Activated T-cell treated with anti-CD3 and anti-CD28 coated beads for 1 hour (primary cell): ENCODE measurements at places on chromosomes 5 and 9.

- DNase-seq, result no peak
These were observed 37.7 kb downstream of the TYRP1 start for GRCh38 chr9:12730927-12731326.

DNA sequence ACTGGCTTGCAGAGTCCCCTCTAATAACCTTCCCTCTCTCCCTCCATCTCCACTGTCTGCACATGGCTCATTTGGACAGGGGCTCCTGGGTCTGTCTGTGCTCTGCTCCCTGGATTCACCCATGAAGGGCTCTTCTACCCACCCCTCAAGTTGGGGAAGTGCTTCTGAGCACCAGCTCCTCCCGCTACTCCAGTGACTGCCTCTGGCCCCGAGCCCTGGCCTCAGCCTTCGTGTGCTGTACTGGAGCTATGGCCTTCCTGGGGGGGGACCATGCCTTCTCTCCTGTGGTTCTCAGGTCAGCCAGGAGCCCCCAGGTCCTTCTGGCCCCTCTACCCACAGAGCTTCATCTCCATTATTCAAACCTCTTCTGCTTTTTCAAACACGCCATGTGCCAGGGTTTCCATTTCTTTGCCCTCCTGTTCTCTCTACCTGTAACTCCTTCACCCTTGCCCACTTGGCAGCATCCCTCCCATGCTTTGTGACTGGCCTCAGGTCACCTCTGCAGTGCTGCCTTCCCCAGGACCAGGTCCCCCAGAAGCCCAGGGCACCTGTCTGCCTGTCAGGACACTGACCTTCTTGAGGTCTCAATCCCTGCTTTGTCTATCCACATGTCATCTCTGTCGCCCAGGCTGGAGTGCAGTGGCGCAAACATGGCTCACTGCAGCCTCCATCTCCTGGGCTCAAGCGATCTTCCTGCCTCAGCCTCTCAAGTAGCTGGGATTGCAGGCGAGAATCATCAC lies 9.5 kb downstream of the SH3PXD2B start:
- no peak for DNase-seq

DNA sequence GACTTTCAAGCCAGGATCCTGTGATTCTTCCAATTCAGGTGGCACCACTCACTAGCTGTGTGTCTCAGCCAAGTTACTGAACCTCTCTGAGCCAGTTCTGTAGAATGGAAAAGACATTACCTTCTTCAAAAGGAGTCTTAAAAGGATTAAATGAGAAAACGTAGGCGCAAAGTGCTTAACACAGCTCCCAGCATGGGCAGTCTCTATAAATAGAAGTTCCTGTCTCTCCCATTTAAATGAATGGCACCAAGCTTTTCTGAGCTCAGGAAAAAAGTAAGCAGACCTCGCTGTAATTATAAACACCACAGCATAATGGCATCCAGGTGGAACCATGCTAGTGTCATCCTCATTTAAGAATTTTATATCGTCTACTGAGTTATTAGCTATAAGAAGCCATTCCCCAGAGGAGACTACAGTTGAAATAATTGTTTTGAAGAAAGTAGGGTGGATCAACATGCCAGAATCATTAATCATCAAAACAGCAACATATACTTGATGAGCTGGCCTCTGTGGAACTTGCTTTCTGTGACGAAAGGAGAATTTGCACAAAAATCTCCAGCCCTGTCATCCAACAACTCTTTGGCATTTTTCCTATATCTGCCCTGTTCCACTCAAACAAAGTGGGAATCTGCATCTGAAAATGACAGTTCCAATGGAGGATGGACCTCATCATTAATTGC lies 188.9 kb downstream of the SPOCK1 start:
- no peak for DNase-seq

DNA sequence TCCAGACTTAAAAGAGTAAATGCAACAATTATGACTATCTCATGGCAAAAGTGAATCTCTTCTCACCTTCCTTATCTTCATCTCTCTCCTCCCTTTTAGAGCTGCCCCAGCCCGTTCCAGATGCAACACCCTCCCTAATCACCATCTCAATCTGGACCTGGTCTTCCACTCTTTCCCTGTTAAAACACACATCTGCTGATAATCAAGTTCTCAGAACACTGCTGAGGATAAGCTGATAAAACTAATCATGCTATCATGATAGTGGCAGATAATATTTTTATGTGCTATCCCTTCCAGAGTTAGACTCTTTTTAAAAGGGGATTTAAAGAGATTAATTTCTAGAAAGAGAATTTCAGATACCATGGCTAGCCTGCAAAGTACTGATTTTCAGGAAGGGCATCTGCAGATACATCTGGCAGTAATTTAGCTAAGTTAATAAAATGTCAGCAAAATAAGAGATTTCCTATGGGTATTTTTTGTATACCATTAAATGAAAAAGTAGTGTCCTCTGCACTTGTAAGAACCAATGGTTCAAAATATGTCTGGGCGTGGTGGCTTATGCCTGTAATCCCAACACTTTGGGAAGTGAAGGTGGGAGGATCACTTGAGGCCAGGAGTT lies 17.2 kb downstream of the SGTB start:
- no peak for DNase-seq

DNA sequence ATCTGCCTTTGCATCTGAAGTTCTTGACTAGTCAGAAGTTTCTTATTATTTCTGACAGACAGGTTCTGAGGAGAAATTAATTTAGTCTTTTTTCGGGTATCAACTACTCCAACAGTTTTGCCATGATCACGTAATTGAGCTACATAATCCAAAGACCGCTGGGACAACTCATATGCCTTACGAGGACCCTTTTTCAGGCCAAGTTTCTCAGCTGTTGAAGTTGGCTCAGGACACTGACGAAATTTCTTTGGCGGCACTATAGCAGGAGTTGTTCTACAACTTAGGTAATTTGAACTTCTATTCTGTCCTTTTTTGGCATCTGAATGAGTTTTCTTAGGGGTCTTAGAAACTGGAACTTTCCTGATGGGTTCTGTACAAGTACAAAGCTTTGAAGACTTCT lies 27.2 kb downstream of the SETX start:
- no peak for DNase-seq

DNA sequence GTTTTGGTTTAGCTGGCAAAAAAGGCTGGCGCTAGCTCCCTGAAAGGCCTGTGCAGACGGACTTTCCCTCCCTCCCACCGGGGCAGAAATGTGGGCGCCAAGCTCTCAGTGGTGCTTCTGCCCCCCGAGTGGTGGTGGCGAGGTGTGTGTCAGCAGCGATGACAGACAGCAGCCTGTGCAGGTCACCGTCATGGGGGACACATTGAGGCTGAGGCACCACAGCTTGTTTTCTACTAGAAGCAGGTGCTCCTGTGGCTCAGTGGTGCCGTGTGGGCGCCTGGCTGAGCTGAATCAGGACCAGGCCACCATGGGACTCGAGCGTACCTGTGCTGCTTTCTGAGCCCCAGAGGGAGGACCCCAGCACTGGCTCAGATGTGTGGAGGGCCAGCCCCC lies 6.2 kb downstream of the WNK2 start:
- DNase-seq, result no peak

DNA sequence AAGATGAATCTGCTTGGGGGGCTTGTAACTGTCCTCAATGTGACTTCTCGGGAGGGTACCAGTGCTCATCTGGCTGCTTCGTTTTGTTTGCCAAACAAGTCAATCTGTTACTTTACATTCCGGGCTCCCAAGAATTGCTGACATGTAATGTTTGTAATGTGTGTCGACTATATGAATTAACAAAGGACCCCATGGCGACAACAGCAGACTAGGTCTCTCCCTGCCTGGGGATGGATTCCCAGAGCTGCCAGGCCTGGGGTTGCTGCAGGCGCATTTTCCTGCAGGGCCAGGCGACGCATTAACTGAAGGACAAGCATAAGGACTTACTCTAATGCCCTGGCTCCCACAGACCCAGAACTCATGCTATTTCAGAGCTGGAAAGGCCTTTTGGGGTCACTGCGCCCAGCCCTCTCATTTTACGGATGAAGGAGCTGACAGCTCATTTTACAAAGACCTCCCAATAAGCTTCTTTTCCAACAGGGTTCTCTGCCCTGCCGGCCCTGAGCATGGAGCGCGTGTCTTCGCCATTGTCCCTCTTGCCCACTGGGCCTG lies 214.8 kb downstream of the TTLL11 start:
- DNase-seq, result no peak

- DNase-seq, result no peak
These were observed 1.7 kb upstream of the HTR1A start for GRCh38 chr5:63963926-63964325.

DNA sequence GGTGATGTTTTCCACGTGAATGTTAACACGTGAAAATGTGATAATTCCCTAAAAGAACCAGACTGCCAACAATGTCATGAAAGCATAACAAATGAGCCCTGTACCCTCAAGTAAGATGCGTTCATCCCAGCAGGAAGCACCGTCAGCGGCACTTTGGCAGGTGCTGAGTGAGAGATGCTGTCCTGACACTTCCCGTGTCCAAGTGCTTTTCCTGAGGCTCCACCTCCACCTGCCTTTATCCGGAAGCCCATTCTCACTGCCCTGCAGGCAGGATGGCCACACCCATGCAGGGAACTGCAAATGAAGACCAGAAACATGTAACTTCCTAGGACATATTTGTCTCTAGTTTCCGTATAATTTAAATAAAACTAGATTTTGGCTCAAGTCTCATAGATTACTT lies 238.0 kb upstream of the IRX2 start:
- no peak for DNase-seq

DNA sequence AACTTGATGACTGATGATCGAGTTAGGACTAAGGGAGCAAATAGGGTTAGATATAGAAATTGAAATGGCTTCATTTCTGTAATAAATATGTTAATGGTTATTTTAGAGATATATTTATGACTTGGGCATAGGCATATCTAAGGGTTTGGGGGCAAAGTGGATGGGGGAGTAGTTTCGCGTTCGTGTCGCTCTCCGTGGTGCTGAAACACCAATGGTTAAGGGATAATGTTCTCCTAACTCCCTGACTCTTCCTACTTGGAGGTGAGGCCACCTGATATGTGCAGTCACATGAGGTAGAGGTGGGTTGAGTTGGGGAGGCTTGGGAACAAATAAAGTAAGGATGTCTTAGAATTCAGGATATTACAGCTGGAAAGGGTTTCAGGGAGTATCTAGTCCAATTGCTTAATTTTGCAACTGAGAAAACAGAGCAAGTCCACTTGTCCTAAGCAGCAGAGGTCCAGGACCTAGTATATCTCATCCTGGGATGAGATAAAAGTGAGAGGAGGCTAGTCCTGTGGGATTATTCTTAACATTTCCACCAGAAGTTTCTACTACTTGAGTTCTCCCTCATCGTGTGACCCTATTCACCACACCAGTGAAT lies 44.0 kb upstream of the MAP1B start:
- no peak for DNase-seq

- no peak for DNase-seq
These were observed 57.3 kb downstream of the UBE2QL1 start for GRCh38 chr5:6505783-6506557.

DNA sequence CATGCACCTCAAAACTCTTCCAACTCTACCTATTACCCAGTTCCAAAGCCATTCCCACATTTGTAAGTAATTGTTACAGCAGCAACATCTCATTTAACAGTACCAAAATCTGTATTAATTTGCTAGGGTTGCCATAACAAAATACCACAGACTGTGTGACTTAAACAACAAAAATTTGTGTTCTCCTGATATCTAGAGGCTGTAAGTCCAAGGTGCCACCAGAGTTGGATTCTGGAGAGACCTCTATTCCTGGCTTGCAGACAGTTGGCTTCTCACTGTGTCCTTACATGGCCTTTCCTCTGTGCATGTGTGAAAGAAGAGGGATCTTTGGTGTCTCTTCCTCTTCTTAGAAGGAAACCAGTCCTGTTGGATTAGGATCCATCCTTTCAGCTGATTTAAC lies 203.8 kb upstream of the PIK3R1 start:
- DNase-seq, result no peak

DNA sequence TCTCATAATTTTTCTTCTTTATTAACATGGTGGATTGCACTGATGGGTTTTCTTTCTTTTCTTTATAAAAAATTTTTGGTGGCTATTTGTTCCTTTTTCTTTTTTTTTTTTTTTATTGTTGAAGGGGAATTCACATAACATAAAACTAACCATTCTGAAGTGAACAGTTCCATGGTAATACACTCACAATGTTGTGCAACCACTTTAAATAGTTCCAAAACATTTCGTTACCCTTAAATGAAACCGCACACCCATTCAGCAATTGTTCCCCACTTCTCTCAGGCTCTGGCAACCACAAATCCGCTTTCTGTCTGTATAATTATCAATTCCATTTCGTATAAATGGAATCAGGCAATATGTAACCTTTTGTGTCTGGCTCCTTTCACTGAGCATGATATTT lies 11.7 kb upstream of the SETX start:
- no peak for DNase-seq

DNA sequence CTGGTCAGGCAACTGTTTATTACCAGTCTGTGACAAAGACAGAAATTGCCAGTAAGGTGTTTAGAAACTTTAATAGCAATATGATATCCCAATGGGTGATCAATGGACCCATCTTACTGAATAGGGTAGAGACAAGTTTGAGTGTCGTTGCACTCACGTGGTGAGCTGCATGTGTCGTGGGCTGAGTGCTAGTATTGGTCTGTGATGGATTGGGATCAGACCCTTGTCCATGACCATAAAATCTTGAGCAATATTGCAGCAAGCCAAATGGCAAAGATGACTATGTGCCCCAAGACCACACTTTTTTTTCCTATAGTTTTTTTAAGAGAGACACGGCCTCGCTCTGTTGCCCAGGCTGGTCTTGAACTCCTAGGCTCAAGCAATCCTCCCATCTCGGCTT lies 114.5 kb downstream of the PALM2AKAP2 start:
- no peak for DNase-seq

DNA sequence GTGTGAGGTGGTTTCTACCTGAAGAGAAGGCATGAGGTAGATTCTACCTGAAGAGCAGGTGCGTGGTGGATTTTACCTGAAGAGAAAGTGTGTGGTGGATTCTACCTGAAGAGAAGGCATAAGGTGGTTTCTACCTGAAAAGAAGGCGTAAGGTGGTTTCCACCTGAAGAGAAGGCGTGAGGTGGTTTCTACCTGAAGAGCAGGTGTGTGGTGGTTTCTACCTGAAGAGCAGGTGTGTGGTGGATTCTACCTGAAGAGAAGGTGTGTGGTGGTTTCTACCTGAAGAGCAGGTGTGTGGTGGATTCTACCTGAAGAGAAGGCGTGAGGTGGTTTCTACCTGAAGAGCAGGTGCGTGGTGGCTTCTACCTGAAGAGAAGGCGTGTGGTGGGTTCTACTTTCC lies 192.8 kb downstream of the MED10 start:
- DNase-seq, result no peak

- no peak for DNase-seq
These were observed 1058.5 kb upstream of the DMAC1 start for GRCh38 chr9:8857926-8858595.

GRCh38 chr5:62115014-62115413 lies 191.0 kb upstream of the KIF2A start:
- DNase-seq, result no peak

GRCh38 chr5:79107020-79107796 lies 4.4 kb upstream of the BHMT start:
- no peak for DNase-seq

GRCh38 chr9:84123648-84124406 lies 143.2 kb downstream of the RMI1 start:
- no peak for DNase-seq

- no peak for DNase-seq
These were observed 1.4 kb downstream of the SLC26A2 start for GRCh38 chr5:149961957-149962409.

- no peak for DNase-seq
These were observed 469.2 kb upstream of the ZNF608 start for GRCh38 chr5:125215593-125215992.

- DNase-seq, result no peak
These were observed 89.6 kb downstream of the TARS1 start for GRCh38 chr5:33530183-33531036.

GRCh38 chr9:134922932-134923240 lies 5.2 kb upstream of the FCN1 start:
- DNase-seq, result no peak
